ENCODE measurements at places on chromosomes 2 and 18.
A peak's percentile ranks its signal among the peaks of the same experiment; 100 is the strongest.

DNA sequence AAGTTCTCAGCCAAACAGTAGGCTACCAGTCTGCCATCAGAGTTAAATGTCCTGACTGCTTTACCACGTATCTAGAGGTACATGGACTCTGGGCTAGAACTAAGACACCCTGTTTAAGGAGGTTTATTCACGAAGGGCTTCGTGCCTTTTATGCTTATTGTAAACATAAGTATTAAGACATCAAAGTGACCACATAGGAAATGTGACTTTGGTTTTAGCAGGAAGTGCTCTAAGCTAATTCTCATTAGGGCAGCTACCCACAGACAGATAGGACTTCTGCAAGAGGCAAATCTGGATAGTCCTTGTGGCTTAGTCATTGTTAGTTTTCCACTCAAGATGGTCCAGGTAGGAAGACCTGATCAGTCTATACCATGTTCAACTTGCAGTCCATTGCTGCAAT lies 233.3 kb upstream of the MGAT5 start:
- DNase-seq, result no peak

GRCh38 chr2:230322561-230323384 lies 4.2 kb upstream of the SP140L start:
- DNase-seq, result no peak

GRCh38 chr18:3872641-3873040 lies 422.7 kb downstream of the TGIF1 start:
- DNase-seq, result no peak

DNA sequence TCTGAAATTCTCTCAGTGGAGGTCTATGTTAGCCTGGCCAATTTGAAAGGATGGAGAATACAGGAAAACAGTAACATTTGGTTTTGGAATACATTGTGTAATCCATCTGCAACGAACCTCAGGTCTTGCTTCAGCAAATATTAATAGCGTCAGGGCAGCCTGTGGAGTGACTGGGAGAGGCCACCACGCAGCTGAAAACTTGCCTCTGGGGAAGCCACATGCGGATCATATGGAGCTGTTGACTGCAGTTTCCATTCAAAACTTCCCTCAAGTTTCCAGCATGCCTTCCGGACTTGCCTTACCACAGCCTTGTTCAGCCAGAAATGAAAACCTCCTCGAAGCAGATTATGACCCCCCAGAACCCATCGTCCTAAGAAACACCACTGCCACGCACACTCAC lies 25.7 kb downstream of the BCL11A start:
- DNase-seq, result no peak

GRCh38 chr18:9631814-9632496 lies 17.6 kb upstream of the PPP4R1 start:
- DNase-seq, result no peak

GRCh38 chr2:182240862-182241371 lies 185.9 kb downstream of the PDE1A start:
- DNase-seq, result no peak

DNA sequence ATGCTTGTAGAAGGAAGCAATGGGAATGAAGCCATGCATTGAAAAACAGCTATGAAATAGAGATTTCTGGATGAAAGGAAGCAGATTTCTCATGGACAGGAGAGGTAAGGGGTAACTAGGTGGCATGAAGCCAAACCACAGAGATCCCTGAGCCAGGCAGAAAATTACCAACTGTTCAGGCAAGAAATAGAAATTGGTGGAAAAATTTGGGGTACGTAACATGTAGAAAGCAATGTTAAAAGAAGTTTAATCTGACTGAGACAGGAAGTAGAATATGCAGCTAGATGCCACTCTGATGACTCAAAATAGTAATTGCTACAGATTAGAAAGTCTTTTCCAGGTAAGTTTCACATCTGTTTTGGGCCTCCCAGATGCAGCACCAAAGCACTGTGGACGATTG lies 928.5 kb upstream of the CELF4 start:
- no peak for DNase-seq

GRCh38 chr2:161122772-161123530 lies 37.3 kb upstream of the TANK start:
- DNase-seq, result no peak

DNA sequence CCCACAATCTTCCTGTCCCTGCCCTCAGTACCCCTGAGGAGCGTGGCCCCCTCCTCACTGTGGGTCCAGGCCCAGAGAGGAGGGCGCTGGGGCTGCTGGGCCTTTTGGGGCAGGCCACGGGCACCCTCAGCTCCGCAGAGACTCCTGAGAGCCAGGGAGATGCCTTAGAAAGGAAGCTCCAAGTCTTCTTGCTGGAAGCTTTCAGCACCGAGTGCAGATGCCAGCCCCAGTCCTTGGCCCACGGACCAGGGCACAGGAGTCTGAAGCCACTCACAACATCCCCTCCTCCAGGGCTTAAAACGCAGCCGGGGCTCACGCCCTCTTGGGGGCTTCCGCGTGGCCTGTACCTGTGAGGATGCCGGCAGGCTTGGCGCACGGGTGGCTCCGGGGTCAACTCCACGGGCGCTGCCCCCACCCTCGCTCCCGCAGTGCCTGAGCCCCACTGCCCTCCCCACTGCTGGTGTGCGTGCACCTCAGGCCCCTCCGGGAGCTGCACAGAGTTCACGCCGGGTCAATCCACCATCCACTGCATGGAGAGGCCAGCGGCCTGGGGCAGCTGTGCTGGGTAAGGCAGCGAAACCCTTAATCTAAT lies 72.1 kb upstream of the CTDP1 start:
- peak; percentile 28 for DNase-seq

GRCh38 chr2:30127016-30127893 lies 19.6 kb upstream of the YPEL5 start:
- no peak for DNase-seq

GRCh38 chr18:44673256-44673880 lies 7.3 kb upstream of the SETBP1 start:
- no peak for DNase-seq

DNA sequence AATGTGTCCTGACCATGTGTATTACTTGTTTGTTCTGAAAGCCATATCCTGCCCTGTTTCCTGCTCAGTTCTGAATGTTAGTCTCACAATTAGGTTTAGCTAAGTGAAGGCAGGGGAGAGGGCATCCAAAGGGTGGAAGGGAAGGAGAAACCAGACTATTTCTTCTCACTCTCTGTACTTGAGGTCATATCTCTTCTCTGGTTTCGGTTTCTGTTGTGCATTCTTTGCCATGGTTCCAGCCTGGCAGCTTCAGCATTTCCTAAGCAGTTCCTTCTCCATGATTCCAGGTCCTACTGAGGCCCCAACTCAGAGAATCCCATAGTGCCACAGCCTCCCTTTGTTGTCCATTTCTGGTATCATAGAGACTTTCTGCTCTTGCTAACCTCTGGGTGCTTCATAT lies 40.3 kb upstream of the HNMT start:
- DNase-seq, result no peak

- DNase-seq, result peak; percentile 27
Measured at GRCh38 chr2:64273524-64274398, 129.5 kb upstream of the PELI1 start.

- no peak for DNase-seq
Measured at GRCh38 chr2:204529795-204530463, 15.3 kb upstream of the PARD3B start.

DNA sequence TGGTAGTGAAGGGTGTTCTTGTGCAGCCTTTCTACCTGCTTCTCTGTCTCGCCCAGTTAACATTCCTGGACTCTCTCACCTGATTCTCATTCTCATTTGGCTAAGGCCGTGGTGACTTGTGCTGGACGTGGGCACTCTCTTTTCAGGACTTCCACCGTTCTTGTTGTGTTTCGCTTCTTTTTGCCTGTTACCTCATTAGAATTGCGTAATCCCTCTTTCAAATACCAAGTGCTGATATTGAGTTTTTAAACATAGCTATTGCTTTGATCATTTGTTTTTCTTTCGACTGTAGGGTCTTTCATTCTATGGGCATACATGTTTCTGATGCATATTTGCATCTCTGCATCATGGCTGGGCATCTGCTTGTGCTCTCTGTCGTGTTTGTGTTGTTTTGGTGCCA lies 287.0 kb downstream of the ALPK2 start:
- no peak for DNase-seq

DNA sequence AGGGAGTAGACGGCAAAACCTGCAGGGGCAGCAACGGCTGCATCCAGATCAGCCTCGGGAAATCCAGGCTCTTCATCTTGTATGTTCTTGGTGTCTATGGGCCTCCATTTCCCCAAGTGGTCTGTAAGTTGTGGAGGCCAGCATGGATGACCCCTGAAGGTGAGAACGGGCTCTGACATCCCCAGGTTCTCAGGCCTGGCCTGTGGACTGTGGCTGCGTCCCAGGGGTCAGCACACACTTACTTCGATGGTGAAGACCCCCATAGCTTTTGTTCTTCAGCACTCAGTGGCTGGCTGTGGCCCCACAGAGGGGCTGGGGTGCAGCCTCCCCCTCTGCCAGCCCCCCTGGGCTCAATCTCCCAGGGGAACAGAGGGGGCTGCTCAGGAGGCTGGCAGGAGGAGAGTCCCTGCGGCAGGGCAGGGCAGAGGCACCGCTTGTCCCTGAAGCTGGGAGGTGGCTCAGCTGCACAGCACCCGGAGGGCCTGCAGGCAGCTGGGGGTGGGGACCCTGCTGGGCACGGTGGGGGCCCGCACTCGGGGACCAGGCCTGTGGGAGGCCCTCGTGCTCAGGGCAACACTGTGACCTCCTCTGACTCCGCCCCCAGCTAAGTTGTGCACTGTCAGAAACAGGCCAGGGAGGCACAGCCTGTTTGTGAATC lies 3.8 kb downstream of the SLC66A3 start:
- DNase-seq, result peak; percentile 59

GRCh38 chr2:128237081-128237534 lies 81.6 kb downstream of the HS6ST1 start:
- DNase-seq, result no peak

- no peak for DNase-seq
Measured at GRCh38 chr2:165601928-165602521, 132.5 kb downstream of the CSRNP3 start.

DNA sequence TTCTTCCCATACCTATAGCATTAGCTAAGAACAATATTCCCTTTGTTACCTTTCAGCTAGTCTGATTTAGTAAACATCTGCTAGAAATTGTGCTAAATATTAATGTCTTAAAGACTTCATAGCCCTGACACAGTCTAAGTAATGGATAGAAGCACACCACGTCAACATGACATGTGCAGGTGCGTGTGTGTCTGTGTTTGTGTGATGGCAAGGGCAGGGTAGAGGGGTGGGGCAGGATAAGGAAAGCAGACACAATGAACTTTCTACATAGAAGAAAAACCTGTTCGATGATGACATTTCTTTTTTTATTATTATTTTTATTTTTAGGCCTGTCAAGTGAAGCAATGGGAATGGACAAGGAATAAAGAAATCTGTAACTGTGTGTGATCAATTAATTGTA lies 223.3 kb downstream of the NOL4 start:
- DNase-seq, result no peak

GRCh38 chr2:223635080-223635479 lies 32.9 kb upstream of the SCG2 start:
- DNase-seq, result no peak

DNA sequence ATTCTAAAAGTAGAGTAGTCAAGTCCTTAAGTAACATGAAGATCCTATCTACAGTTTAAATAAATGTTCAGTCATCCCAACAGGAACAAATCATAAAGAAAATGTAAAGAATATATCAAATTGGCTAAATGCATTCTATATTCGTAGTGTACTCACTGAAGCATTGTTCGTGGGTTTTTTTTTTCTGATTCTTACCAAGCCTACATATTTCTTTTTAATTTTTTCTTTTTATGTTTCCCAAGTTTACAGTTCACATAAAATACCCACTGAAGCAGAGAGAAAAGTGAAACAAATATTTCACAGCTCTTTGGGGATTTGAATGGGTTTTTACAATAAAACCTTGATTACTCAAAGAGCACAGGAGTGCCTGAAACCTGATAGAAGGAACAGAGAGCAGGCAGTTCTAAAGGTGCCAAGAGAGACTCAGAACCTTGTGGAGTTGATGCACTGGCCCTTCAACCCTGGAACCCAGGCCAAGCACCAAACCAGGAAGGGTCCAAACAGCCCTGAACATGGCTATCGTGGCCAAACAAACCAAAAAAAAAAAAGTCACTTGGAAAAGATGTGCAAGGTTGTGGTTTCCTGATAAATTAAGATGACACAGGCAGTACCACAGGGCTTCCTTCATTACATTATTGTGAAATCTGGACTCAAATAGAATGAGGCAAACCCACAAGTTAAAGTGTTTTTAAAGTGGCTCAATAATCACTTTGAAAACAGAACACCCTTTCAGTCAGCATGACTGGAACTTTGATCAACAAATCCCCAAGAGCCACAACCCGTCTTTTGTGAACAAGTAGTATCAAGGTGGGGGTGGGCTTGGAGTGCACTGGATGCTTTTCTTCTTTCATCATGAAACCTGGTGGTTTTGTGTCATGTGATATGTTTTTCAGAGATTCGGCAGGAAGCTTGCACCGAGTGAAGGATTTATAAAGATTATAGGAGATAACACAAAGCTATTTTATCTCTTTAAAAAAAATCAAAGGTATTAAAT lies 245.0 kb upstream of the FN1 start:
- no peak for DNase-seq

DNA sequence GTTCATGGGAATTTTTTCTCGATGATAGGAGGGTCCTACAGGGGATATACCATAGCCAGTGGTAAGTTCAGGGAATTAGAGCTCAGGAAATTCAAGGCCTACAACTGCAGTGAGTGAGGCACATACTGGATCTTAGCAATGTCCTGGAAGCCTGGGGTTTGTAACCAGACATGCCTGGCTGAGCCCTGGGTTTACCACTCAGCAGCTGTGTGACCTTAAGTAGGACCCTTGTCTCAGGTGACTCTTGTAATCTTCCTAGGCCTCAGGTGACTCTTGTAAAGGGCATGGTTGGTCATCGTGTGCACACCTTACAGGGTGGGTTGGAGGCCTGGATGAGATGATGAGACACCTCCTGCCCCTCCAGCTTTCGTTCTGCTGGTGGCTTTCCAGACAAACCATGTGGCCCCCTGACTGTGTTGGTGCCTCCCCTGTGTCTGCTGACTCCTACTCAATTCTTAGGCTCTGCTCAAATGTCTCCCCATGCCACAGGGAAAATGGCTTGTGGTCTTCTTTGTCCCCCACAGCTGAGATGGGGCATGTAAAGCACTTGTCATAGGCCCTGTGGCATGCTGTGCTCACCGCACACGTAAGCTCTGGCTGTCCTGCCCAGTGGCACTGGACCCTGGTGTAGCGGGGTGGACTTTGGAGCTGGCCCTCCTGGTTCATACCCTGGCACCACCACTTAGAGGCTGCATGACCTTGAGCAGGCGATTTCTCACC lies 94.1 kb downstream of the FHOD3 start:
- DNase-seq, result no peak

Measured in right cardiac atrium (tissue), 5 donors.